Left ventricle myocardium inferior (tissue), 1 donor: ENCODE measurements at places on chromosomes 1 and 21. TPM values are rescaled to one million over a fixed set of nuclear protein-coding genes. Genes with fewer than 3 reads are reported as not detected.

CLEC20A gene
- not detected for total RNA-seq

RSBN1 gene
- total RNA-seq, result 7.6 TPM

DNA sequence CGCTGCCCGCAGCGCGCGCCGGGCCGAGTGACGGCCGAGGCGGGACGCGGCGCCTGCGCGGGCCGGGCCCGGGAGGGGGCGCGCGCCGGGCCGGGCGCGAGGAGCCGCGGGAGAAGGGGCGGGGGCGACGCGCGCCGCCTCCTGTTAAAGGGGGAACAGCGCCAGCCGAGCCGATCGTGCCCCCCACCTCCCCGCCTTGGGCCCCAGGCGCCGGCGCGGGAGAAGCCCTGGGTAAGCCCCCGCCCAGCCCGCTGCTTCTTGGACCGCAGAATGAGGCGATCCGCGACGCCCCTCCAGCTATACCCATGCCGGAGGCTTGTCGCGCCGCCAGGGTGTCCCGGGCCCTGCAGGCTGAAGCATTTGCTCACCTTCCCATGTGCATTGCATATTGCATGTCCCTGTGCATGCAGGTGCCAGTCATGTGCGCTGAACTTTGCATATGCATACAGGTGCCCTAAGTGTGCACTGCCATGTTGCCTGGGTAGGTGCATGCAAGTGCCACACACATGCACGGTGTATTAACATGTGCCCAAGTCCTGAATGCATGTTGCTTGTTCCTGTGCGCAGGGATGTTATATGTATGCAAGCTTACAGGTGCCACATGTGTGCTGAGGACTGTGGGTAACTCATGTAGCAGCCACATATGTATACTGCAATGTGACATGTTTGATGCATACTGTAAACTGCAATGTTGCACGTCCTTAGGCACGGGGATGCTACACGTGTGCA lies at the start of gene ADGRB2:
Gene ADGRB2, minus strand, starts transcription at position 29 of the 729 bp plus-strand sequence. CDS start 7,119 bp downstream, outside the sequence.
- no peak for DNase-seq

- DNase-seq, result no peak
Observed at GRCh38 chr1:54176621-54177327, 23.1 kb downstream of the CYB5RL start.

- DNase-seq, result no peak
Observed at GRCh38 chr1:89429062-89429461, 65.2 kb downstream of the GBP6 start.

- no peak for DNase-seq
Observed at GRCh38 chr1:12585951-12586942, 31.8 kb downstream of the DHRS3 start.
